PC-3 (cell line): ENCODE measurements at places on chromosomes 2 and 18.

GRCh38 chr2:26363323-26363722, 16.7 kb upstream of the ADGRF3 start:
- DNase-seq: peak; percentile 75

- DNase-seq: no peak
Measured at GRCh38 chr18:31598021-31598805, 6.5 kb downstream of the TTR start.

DNA sequence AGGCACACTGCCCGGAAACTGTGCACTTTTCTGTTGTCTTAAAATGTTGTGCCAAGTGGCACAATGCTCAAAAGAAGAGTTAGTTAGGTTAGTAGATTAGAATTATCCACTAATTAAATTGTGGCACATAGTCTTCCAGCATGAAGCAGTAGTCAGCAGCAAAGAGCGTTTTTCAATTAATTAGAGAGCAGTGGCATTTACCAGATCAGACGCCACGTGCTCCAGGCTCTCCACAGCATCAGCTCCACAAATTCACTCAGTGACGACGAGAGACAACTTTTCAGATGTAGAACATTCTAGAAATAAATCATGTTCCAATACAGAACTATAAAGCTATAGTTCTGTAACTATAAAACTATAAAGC, 16.4 kb upstream of the RTTN start:
- DNase-seq: no peak

DNA sequence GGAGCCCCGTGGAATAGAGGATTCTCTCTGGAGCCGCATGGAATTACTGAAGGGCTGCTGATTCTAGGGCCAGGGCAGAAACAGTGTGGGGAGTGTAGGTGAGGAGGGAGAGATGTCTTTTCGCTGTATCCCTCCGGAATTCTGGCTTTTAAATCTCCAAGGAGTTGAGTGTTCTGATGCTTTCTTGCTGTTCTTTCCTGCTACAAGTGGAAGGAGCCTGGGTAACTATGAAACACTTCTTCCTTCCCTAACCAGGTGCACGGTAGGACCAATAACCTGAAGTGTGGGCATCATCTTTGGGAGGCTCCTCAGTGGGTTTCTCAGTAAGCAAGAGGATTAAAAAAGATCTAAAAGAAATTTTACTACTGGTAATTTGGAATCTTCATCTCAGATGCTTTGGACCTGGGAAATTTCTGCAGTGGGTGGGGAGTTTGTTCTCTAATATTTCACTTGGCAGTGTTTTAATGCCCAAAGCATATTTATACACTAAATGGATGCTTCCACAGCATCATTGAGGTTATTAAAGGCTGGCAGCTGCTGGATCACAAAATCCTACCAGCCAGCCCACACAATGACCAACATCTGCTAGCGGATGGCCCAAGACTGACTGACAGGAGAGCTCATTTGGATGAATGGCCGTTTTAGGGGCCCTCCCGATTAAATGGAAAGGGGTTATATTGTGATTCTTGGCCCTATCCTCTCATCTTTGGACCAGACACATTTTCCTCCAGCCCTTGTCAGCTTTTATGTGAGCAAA, 2.1 kb downstream of the EML6 start:
- no peak for DNase-seq
